ENCODE measurements at places on chromosomes 12 and 14.

DNA sequence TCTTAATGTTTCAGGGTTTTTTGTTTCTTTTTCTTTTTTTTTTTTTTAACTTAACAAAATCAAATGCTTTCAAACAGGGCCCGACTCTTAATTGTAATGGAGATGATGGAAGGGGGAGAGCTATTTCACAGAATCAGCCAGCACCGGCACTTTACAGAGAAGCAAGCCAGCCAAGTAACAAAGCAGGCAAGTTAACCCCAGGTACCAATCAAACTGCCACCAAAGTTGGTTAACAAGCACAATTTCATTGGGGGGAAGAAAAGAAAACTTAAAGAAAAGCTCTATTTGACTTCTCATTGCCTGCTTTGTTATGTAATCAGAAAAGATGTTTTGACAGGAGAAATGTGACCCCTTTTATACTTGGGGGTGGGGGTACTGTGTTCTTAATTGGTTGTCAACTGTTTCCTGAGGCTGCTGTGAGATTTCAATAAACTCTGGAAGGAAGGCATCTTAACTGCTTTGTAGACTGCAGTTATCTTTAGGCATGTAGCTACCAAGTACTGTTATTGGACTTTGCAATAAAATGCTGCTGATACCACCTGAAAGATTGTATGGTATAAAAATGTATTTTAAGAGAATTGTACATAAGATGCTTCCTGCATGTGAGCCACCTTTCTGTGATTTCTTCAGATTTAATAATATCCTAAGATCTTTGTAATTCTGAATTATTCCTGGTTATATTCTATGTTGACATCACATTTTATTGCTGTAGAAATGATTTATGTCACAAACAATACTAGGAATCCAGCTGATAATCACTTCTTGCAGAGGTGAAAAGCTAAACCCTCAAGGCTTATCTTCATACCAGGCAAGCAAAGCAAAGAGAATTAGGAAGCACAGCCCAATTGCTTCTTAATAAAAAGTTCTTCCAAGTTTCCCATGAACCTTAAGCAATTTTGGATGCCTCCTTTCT lies 26.9 kb downstream of the MAPKAPK5 start:
- DNase-seq: no peak

DNA sequence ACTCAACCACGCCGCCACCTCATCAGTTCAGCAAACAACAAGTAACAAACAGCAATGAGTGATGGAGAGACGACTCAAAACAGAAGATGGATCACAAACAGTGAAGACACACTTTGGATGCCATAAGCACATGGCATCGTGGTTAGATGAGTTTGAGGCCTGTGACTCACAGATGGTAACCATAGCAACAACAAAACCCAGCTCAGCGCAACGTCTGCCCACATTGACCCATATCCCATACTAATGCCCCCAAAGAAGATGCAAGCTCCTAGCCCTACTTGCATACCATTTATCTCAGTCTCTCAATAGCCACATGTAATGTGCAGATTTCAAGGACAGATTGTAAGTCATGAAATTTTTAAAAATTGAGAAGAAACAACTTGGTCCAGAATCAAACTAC lies 1322.3 kb upstream of the TMEM132C start:
- DNase-seq: no peak

DNA sequence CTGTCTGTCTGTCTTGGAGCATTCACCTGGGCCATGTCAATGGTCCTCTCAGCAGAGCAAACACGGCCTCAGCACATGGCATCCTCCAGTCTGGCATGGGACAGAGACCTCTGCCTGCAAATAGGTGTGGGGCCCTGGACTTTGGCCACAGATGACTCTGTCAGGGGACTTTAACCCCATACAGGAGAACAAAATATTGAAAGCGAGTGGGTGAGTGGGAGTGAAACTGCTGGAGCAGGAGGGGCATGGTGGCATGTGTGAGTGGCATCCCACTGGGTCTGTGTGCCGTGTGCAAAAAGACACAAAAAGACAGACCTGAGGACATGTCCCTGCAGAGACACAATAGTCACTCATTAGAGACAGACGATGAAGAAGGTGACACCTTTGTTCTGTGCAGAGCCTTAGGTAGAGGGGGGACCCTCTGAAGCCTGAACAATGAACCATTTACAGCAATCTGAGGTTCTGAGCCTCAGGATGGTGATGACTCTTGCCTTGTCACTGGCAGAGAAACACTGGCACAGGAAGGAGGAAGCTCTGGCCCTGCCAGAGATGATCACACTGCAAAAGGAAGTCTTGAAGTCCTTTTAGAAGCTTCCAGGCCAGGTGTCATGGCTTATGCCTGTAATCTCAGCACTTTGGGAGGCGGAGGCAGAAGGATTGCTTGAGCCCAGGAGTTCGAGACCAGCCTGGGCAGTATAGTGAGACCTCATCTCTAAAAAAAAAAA lies 7.5 kb downstream of the LAG3 start:
- no peak for DNase-seq

- no peak for DNase-seq
These were observed 22.5 kb downstream of the RFLNA start for GRCh38 chr12:124317400-124317799.

DNA sequence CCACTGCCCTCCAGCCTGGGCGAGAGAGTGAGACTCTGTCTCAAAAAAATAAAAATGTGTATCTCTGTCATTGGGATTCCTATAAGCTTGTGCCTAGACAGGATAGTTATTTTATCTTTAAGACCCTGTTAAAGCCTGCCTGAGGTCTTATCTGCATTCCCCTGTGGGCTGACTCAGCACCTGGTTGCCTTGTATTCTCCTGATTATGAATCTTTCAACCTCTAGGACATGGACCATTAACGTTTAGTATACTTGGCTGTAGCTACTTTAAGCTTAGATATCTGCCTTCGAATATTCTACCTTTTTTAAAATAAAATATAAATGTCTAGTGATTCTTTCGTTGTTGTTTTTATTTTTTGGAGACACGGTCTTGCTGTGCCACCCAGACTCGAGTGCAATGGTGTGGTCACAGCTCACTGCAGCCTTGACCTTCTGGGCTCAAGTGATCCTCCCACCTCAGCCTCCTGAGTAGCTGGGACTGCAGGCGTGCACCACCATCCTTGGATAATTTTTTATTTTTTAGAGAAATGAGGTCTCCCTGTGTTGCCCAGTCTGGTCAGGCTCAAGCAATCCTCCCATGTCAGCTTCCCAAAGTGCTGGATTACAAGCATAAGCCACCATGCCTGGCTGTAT lies 41.3 kb downstream of the RESF1 start:
- DNase-seq: no peak

GRCh38 chr12:13957576-13957975 lies 23.8 kb downstream of the GRIN2B start:
- DNase-seq: no peak

DNA sequence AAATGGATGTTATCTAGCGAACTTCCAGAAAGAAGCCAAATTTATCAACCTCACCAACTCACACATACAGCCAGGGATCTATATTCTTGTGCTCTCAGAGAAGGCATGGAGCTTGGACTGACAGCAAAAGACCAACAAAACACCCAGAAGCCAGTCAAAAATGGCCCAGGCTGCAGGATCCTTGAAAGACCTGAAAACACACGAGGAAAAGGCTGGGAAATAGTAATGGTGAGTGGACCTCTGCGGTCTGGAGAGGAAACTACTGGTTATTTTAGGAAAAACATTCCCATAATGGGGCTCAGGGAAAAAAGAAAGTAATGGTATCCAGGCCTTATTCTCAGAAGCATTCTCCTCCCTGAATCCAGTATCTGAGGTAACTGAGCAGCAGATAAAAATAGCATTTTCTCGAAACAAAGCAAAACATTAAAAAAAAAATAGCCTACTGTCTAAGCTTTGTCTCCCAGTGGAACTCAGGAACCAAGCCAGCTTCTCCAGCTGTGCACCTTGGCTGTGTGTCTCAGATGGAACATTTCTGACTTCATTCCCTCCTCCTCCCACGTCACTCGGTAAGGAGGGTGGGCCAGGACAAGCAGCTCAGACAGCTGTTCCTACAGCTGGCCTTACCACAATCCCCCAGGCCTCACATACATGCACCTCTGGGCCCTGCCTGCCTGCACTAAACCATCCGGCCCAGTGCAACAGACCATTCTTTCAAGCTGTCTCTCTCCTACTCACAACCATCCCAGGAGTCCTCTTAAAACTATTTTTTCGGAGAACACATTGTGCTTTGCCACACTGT lies 249.9 kb downstream of the DAD1 start:
- DNase-seq: no peak

DNA sequence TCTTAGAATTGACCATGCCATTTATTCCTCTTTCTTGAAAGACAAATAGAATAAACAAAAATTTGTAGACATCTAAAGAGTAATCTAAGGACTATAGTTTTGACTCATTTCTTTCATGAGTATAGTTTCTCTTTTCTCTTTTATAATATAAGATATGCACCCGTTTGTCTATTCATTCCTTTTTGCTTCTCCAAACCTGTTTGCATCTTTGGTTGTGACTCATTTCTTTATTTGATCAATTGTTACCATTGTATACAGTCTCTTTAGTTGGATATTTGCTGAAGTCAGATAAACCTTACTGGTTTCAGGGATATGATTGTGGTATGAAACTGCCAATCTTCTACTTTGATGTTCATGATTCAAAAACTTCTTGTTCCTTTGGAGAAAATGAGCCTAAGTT lies 268.7 kb downstream of the FBXL14 start:
- no peak for DNase-seq

DNA sequence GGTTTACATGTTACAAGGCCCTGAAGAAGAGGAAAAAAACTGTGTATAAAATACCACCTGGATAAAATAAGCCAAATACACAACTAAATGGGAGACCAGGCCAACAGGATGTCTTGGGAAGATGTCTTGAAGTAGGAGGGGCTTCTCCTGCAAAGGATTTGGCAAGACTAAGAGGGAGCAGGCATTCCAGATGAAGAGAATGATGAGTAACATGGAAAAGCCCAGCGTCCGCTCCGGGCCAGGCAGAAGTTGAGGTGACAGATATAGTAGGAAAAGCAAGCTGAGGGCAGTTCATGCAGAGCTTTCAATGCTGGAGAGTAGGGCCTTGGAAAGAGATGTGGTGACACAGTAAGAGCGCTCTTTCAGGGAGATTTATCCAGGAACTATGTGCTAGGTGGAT lies 16.1 kb upstream of the EIF4B start:
- no peak for DNase-seq

GRCh38 chr12:16587110-16587453 lies 18.9 kb downstream of the LMO3 start:
- DNase-seq: no peak

- no peak for DNase-seq
These were observed 65.4 kb downstream of the ACSM4 start for GRCh38 chr12:7369274-7369729.

DNA sequence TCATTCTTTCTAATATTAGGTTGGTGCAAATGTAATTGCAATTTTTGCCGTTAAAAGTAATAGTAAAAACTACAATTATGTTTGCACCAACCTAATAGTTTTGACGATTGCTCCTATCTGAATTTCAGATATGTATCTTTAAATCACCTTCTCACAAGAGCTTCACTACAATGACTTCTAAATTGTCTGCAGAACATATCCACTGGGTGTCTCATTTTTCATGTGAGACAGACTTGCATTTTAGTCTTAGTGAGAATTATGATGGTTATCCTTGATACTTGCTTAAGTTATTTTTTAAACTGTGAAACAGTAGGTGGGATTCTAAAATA lies 84.6 kb downstream of the ITPR2 start:
- no peak for DNase-seq

- DNase-seq: no peak
These were observed 55.2 kb upstream of the NTF3 start for GRCh38 chr12:5376591-5377207.

- DNase-seq: no peak
These were observed 10.4 kb downstream of the FAM181A start for GRCh38 chr14:93937519-93937918.

DNA sequence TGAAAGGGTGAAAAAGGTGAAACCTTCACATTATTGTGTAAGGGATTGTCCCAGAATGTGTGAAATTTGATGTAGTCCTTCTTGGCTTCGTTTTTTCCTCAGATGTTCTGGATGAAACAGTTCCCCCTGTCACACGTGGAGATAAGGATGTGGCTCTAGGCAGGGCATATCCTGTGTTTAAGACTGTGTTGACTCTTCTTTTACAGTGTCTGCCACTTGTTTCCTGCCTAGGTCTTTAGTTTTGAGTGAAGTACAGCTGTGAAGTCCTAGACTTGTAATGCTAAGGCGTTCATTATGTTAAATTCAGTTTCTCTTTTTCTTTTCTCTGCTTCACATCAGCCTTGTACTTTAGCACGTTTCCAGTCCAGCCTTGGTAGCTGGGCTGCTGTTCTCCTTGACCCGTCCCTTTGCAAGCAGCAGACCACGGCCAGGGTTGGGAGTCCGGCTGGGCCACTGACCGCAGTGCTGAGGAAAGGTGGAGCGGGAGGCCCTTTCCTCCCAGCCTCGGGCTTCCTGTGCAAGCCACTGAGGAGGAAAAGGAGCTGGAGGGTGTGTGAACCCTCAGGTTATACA lies 59.1 kb downstream of the RASSF3 start:
- DNase-seq: no peak

GRCh38 chr14:97970222-97970621 lies 1173.0 kb downstream of the VRK1 start:
- no peak for DNase-seq

GRCh38 chr14:63544591-63545299 lies 1.6 kb upstream of the PPP2R5E start:
- no peak for DNase-seq

DNA sequence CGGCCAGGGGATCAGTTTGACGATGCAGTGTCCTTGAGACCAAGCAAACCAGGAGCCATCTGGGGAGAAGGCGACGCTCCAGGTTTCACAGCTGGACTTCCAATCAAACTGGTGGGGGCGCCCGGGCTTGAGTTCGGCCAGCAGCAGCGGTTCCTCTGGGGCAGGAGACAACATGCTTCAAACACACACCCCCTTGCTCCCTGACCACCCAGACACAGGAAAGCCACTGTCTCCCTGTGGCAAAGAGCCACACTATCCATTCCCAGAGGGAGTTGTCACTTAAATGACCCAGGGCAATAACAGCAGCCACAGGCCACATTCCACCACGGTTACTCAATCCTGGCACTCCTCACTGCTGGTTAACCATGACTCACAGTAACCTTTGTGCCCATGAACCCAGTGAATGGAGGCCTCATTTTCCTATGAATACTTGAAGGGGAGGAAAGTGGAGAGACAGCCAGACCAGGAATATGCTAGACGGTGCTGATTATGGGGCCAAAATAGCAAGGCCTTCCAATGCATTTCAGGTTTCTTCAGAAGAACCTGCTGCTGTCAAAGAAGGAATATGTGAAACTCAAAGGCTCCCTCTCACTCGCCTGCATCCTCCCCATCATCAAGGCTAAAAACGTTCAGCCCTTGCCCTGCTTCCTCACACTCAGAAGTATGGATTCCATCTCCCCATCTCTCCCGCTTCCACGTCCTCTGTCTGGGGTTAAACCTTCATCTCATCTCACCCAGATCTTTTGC lies 8.5 kb downstream of the WSB2 start:
- DNase-seq: no peak

- no peak for DNase-seq
These were observed 4.6 kb upstream of the LRP1-AS start for GRCh38 chr12:57151741-57152630.

- no peak for DNase-seq
These were observed 180.3 kb downstream of the CALM1 start for GRCh38 chr14:90576981-90577660.

All from SIG-M5 (cell line).